ENCODE measurements at places on chromosomes 6 and 20. TPM values are rescaled to one million over a fixed set of nuclear protein-coding genes. Genes with fewer than 3 reads are reported as not detected.

LAMA5 gene
- total RNA-seq: 18.2 TPM

DNA sequence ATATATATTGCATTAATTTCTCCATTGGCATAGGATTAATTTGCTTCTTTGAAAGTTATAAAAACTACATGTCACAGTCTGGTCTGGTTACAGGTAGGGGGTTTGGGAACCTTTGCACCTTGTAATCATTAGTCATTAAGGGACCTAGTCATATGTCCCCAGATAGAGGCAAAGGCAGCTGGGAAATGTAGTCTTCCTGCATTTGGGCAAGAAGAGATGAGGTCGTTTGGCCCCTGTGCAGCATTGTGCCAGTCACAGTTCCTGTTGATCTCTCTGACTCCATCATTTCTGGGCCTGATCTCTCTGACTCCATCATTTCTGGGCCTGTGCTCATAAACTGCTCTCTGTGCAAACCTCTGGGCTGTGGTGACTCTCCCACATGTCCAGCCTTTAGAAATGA lies 73.2 kb downstream of the BCKDHB start:
- DNase-seq: no peak

DNA sequence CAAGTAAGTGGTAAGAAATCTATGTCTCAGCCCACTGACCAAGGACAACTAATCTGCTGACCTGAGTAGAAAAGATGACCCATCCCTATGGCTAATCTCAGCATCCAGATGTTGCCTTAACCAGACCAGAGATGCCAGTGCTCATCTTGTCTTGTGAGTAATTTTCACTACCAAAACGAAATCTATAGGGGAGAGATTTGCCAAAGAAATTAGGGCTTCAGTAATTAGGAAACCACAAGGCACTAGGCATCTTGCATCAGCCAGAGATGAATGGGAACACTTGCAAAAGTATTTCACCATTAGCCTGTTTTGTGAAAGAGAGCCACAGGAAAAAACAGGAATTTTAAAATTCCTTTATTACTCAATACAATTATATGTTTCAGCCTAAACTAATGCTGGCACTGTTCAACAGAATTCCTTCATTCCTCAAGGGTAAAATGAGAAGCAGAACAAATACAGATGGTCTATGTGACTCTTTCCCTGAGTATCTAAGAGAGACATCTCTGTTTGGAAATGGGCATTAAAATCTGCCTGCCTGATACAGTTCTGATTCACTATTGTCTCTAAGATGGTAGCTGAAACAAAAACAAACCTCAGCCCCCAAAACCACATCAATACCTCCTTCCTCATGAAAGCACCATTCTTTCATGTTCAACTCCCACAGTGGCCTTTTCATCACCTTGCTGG lies 87.8 kb downstream of the GMDS start:
- no peak for DNase-seq

KCNB1 gene
- 2.0 TPM for total RNA-seq

DLL1 gene
- 27.8 TPM for total RNA-seq

- DNase-seq: no peak
These were observed 33.2 kb downstream of the COL21A1 start for GRCh38 chr6:56214041-56214702.

CAP2 gene
- total RNA-seq: 7.1 TPM

Measured in left colon (tissue), 2 donors.